ENCODE measurements at places on chromosomes 2 and 18.

DNA sequence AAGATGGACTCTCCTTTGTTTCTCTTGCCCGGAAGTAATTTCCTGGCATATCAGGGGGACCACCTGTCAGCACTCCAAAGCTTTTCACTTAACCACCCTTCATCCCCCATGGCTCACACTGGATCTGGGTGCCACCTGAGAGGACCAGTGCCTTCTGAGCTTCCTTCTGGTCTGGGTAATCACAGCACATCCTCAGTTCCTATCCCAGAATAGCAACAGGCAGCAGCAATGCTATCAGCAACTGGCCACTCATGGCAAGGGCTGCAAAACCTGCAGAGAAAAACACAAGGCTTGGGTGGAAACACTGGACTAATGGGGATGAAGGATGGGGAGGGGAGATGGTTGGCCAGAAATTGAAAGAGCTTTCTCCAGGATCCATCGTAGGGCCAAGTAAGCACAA, 59.9 kb upstream of the STPG4 start:
- no peak for DNase-seq

DNA sequence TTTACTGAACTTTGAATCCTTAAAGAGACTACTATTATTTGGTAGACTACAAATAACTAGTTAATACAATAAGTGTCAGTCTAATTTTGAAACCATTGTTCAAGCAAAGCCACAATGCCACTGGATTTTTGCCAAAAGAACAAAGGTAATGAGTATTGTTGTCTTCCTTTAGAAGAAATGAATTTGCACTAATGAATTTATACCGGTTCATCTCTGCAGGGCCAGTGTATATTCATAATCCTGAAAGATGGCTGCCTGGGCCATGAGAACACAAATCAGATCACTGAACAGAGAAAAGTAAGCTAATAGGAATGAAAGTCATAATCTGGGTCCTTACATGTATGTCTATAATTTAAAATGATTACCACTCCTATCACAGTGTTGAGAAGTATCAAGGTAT, 31.2 kb downstream of the GCFC2 start:
- DNase-seq: no peak

GRCh38 chr2:30371028-30371689, 75.9 kb upstream of the LCLAT1 start:
- no peak for DNase-seq

- no peak for DNase-seq
Observed at GRCh38 chr2:109597283-109597682, 16.5 kb downstream of the SEPTIN10 start.

DNA sequence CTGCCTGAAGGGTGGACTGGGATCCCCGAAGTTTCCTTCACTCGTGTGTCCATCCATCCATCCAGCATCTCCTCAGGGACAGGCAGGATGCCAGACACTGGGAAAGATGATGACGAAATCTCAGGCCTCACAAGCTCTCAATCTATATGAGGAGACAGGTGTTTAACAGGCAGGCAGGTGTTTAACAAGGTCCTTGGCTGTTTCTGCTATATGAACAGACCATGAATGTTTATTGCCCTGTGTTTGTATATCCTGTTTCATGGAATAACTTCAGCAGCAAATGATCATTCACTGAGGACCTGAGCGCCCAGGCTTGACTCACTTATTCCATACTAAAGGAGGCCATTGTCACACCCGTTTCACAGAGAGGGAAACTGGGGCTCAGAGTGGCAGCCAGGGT, 685.8 kb upstream of the HS6ST1 start:
- DNase-seq: no peak

- no peak for DNase-seq
Observed at GRCh38 chr18:26722565-26722931, 143.0 kb downstream of the AQP4 start.
